ENCODE measurements at places on chromosomes 2 and 18.

- DNase-seq, result no peak
Observed at GRCh38 chr2:178718283-178718682, 88.9 kb downstream of the TTN start.

DNA sequence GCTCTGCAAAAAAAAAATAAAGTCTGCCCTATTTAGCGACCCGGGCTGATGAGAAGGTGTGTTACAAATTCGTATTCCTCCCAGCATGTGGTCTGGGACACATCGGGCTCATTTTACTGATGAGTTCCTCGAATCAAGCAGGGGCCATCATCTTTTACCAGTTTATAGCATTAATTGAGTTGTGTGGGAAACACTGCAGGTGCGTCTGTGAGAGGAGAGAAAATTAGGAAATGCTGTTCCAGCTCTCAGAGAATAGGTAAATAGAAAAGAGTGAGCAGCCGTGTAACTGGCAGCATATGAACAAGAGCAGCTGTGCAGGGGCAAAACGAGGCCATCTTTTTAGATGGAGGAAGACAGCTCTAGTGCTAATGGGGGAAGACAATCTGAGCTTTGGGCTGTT lies 216.7 kb downstream of the SETBP1 start:
- DNase-seq, result no peak

- DNase-seq, result no peak
Observed at GRCh38 chr2:187224989-187225388, 223.1 kb downstream of the CALCRL start.

GRCh38 chr2:222952204-222952603 lies 91.4 kb downstream of the ACSL3 start:
- no peak for DNase-seq

GRCh38 chr2:72573232-72573631 lies 252.6 kb downstream of the EXOC6B start:
- DNase-seq, result no peak

- no peak for DNase-seq
Observed at GRCh38 chr18:48857023-48857694, 93.6 kb downstream of the SMAD7 start.

DNA sequence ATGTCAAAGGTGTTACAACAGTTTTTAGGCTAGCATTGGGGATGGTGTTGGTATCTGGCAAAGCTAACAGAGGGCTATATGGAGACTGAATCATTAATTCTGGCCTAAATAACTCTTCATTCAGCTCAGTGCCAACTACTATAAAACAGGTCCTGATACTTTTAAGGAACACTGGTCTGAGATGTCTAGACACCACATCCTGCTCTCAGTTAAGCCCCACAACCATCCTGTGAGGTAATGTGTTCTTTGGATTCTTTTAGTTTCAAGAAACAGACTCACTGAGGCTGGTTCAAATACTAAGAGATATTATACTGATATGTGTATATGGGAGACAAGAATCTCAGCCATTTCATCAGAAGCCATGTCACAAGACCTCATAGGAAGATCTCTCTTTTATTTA lies 14.2 kb upstream of the HK2 start:
- DNase-seq, result no peak

GRCh38 chr2:11498543-11499034 lies 32.6 kb upstream of the E2F6 start:
- no peak for DNase-seq

GRCh38 chr18:45569566-45570275 lies 45.6 kb upstream of the SLC14A2 start:
- DNase-seq, result no peak

GRCh38 chr18:32289483-32290075 lies 99.7 kb downstream of the MEP1B start:
- no peak for DNase-seq

DNA sequence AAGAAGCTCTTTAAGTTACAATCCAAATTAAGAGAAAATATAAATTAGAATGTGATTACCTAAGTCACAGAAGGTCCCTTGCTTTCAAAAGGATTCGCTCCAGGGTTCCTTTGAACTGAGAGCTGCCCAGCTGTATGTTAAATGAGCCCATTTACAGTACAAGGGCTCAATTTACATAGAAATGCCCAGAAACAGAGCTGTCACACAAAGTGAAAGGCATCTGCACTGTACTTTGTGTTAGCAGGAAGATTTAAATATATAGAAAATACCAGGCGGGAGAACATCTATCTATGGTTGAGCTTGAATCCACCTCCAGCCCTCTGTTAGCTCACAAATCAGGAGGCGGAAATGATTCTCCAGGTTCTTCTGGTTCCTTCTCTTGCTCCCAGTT lies 272.9 kb downstream of the PAX3 start:
- no peak for DNase-seq

- DNase-seq, result no peak
Observed at GRCh38 chr2:186927185-186927866, 78.4 kb upstream of the ZSWIM2 start.

DNA sequence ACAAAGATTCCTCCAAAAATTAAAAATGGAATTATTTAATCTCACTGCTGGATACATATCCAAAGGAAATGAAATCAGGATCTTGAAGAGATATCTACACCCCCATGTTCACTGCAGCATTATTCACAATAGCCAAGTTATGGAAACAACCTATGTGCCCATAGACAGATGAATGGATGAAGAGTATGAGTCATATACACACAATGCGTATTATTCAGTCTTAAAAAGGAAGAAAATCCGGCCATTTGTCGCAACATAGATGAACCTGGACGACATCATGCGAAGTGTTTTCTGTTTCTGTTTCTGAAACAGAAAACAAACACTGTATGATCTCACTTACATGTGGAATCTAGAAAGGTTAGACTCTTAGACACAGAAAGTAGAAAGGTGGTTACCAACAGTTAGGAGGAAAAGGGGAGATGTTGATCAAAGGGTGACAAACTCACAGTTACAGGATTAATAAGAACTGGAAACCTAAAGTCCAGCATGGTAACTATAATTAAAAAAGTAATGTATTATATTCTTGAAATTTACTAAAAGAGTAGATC lies 87.8 kb upstream of the ERBB4 start:
- no peak for DNase-seq

DNA sequence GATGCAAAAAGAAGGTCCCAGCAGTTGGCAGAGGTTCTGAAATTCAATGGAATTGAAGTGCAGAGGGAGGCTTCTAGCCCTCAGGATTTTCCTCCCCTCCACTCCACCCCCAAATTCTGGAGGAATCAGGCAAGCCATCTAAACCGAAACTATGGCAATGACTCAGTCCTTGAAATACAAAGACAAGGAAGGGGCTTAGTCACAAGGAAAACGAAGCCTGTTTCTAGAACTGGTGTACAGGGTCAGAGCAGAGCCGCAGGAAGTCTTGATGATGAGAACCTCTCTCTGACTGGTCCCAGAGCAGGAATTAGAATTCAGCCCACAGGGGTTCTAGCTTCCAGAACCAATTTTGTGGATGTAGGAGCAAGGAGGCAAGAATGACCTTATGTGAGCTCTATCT lies 111.7 kb upstream of the SCN1A start:
- no peak for DNase-seq

DNA sequence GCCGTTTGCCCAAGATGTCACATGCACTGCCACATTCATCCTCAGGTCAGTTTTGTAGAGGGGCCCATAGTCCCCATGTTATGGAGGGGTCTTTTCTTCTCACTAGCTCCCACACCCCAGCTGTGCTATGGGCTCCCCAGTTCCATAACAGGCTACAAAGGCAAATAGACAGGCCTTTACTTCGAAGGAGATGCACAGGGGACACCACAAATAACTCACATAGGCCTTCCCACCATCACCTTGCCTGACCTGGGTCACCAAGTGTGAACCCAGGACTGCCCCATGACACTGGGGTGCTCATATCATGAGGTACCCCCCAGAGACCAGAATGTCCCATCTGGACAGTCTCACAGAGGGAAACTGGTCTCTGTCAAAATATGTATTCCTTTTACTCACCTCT lies 15.0 kb upstream of the INO80C start:
- DNase-seq, result no peak

GRCh38 chr2:102979429-102979828 lies 217.6 kb downstream of the TMEM182 start:
- no peak for DNase-seq

DNA sequence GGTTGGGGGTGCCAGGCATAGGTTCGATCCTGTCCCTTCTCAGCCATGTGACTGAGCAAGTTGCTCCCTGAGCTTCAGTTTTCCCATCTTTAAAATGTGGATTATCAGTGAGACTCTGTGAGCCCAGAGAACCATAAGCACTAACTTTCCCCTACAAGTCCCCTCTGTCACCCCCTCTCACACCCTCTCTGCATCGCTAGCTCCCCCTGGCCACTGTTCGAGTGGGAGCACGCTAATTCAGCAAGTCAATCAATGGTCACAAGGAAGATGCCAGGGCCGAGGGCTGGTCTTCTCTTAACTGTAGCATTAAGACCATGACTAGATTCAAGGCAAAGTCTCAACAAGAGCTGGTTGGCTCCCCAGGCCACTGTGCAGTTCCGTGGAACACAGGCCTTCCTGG lies 66.2 kb downstream of the BCL2L11 start:
- DNase-seq, result no peak

DNA sequence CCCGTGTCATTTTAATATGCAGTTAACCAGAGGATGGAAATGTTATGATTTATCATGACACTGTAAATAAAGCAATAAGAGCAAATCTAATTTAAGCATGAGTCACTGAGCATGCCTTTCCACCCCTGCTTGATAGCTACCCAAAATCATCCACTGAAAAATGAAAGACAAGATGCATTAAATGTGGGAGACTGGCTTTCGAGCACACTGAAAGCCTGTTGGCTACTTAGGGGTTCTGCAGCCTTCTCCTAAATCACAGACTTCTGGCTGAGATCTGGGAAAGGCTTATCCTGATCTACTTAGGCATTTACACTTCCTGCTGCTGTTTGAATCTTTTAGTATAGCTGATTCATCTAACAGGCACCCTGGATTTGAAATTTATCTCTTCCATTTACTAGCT lies 778.3 kb upstream of the CDH7 start:
- no peak for DNase-seq

DNA sequence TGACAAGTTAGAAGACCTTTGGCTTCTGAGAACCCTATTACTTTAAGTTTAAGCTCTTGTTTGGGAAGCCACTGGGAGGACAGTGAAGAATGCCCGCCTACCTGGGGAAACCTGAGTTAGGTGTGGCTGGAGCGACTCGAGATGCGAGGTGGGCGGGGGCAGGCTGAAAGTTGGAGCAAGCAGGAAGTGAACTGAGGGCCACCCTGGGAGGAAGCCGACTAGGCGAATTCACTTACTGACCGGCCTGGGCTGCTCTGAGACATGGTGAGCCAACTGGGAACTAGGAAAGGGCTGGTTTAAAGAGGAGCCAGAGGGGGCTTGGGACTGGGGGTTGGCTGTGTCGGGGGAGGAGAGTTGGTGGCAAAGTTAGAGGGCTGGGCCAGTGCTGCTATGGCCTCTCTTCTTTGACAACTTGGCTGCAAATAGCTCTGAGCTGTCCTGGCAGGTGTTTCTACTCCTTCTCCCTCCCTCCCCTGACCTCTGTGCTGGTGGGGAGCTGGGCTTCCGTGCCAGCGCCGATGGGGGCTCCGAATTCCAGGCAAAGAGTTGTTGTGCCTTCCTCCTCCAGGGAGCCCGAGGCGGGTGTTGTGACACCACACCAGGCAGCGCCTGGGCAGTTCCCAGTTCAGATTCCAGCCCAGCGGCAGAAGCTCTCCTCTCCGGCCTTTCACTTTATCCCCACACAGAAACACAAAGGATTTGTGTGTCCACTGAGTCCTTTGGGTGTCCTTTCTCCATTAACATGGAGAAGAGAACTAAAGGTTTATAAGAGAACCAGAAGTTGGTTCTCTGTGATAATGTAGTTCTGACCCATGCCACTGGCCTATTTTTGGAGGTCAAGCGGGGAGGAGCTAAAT lies at the start of gene VAMP8:
TSS of gene VAMP8 (plus strand) at position 201 of the 857 bp plus-strand sequence. CDS start at position 262, 61 bp downstream.
- peak; percentile 67 for DNase-seq

- peak; percentile 54 for DNase-seq
Observed at GRCh38 chr2:74554820-74555531, 456 bp downstream of the DOK1 start.

DNA sequence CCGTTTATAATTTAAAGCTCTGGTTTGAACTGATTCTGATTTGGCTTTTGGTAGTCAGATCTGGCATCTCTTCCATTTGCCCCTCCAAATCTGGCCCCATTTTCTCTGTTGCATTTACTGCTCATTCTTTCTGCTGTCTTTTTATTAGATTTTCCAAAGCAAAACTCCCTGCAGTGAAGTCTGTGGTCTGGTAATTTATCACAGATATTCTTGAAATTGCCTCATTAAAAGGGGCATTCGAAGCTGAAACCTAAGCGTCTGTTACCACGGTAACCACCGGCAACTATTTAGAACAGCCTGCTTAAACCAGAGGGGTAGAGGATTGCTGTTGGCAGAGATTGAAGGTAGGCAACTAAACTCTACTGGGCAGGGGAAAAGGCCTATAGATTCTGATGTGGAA lies 111.5 kb upstream of the UPP2 start:
- DNase-seq, result no peak

- peak; percentile 50 for DNase-seq
Observed at GRCh38 chr2:30336978-30337841, 105.9 kb downstream of the LBH start.

DNA sequence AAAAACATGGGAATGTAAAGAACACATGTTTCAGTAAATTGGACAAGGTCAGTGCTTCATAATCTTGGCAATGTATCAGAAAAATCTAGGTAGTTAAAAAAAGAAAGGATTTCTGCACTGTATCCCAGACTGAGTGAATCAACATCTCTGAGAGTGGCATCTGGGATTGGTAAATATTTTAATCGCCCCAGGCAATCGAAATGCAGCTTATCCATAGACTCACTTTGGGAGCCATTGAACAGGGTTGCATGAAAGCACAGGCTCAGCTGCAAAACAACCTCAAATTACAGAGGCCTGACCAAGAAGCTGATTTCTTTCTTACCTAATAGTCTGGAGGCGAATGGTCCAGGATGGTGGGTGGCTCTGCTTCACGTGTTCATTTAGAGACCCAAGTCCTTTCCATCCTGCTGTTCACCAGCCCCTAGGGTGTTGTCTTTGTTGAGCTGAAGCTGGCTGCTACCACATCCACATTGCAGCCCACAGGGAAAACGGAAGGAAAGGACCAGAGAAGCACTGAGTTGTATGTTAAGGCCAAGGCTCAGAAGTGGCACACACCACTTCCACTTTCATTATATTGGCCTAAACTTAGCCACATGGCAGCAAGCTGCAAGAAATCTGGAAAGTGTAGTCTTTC lies 59.0 kb downstream of the MOGAT1 start:
- DNase-seq, result no peak

DNA sequence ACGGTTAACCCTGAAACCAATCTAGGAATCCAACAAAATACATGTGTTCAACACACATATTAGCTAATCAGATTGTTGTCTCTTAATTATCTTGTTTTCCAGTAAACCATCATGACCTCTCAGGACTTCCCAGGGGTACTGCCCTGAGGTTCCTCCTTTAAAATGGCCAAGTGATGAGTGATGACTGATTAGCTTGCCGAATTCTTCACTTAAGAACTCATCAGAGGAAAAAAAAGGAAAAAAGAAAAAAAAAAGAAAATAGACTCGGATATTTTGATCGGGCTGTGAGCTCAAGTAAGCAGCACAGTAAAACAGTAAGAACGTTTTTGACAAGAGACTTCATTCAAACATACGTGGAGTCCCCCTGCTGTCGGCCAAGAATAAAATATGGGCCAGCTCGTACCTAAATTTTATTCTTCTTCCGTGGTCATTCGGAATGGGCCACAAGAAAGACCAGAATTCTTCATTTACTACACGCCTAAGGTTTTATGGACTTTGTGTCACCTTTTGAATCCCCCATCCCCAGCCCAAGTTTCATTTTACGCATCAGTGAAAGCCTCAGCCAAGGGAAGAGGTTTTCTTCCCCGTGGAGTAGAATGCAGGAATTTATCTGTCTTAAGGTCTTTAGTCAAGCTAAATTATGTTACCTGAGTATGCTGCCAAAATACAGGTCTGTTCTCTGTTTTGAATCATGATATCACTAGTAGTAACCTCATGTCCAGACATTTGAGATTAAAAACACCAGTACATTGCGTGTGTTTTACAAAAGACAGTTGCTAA lies 40.5 kb downstream of the COLEC12 start:
- DNase-seq, result no peak
